ENCODE measurements at places on chromosomes 3 and 15.

DNA sequence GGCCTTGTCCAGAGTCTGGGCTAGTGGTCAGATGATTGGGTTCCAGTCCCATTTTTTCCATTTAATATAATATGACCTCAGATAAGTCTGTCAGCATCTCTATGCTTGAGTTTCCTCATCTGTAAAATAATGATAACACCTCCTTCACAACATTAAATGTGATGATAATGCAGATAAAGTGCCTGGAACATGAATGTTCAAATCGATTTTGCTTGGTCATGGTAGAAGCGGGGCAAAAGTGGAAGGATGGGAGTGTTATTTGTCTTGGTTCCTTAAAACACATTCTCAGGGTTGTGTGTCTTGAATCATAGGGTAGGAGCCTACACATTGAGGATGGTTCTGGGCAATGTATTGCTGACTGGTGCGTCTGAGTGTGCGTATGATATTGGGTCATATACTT lies 16.9 kb downstream of the ARIH2 start:
- peaks cover 14% of the 10 kb centered on the region for H3K36me3 ChIP-seq
- no peak overlapping the region for H3K4me3 ChIP-seq
- no peak for DNase-seq
- no peak overlapping the region for H3K27ac ChIP-seq

DNA sequence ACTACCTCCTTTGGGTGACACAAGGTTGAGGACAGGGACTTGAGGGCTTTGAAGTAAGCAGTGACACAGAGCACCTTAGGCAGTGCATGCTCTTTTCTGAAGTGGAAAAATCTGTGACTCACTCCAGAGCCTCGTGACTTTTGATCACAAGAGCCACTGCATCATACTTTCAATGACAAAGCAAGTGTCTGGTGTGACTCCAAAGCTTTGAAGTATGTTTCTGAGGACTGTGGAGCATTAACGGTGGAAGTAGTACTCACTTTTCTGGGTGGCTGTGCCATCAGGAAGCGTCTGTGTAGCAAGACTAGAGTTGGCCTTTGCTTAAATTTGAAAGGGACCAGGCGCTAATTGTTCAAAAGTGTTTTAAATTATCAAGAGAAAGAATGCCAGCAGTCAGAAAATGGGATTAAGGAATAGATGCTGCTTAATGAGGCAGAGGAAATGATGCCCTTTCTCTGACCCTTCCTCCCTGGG lies 210.7 kb upstream of the TRIM42 start:
- no peak overlapping the region for H3K4me3 ChIP-seq
- H3K27me3 ChIP-seq = no peaks in the 10 kb centered on the region
- H3K4me1 ChIP-seq = no peaks in the 10 kb centered on the region
- peaks cover 5% of the 10 kb centered on the region for H3K36me3 ChIP-seq
- peak; percentile 85 for DNase-seq

DNA sequence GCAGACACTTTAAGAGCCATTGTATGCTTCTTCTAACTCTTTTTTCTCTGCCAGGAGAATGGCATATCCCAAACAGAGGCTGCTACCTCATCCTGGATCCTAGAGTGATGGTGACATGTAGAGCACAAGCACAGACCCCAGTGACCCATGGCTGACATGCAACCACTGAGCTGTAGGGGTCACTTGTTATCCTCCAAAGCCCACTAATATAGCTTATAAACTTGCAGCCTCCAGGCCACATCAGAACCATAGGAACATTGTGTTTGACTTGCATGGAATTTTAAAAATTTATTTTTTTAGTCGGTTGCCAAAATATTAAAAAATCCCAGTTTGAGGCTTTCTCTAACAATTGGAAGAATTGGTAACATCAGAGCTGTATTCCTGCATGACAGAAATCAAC lies 283.0 kb upstream of the WNT5A start:
- no peaks in the 10 kb centered on the region for H3K36me3 ChIP-seq
- no peaks in the 10 kb centered on the region for H3K27me3 ChIP-seq
- H3K4me3 ChIP-seq = no peak overlapping the region
- no peak for DNase-seq
- H3K27ac ChIP-seq = no peak overlapping the region

GRCh38 chr3:111763968-111764367 lies 95.1 kb upstream of the PHLDB2 start:
- H3K36me3 ChIP-seq = no peaks in the 10 kb centered on the region
- H3K27me3 ChIP-seq = no peaks in the 10 kb centered on the region
- peak; percentile 34 for DNase-seq
- no peak overlapping the region for H3K4me3 ChIP-seq

DNA sequence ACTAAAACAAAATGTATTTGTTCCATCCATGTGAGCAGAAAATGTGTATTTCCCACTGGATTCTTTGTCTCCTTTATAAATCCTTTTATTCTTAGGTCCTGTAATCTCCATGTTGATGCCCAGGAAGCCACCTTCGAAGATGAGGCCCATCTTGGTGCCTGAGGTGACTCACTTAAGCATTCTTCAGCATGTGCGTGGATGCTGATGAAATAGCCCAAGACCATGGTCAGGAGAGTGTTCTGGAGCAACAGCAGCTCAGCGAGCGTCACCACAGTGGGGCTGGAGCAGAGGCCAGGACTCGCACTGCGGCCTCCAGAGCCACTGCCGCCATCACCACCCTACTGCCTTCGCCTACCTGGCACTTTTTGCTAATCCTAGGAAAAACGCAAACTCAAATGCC lies 520.9 kb downstream of the FHIT start:
- no peak overlapping the region for H3K4me3 ChIP-seq
- no peaks in the 10 kb centered on the region for H3K27me3 ChIP-seq
- DNase-seq = peak; percentile 51
- no peaks in the 10 kb centered on the region for H3K36me3 ChIP-seq
- H3K4me1 ChIP-seq = no peaks in the 10 kb centered on the region

GRCh38 chr15:91853948-91854638 lies 585 bp downstream of the SLCO3A1 start:
- peaks cover 21% of the 10 kb centered on the region for H3K27me3 ChIP-seq
- H3K36me3 ChIP-seq = no peaks in the 10 kb centered on the region
- peak overlapping the region; percentile 82 for H3K4me3 ChIP-seq
- H3K4me1 ChIP-seq = no peaks in the 10 kb centered on the region
- no peak overlapping the region for H3K27ac ChIP-seq
- peak; percentile 22 for DNase-seq

GRCh38 chr3:123038751-123039150 lies 11.2 kb upstream of the SEMA5B start:
- H3K27ac ChIP-seq = no peak overlapping the region
- DNase-seq = peak; percentile 77
- H3K27me3 ChIP-seq = no peaks in the 10 kb centered on the region
- no peak overlapping the region for H3K4me3 ChIP-seq

- H3K4me3 ChIP-seq = no peak overlapping the region
- H3K27ac ChIP-seq = no peak overlapping the region
- H3K27me3 ChIP-seq = no peaks in the 10 kb centered on the region
- no peak for DNase-seq
- no peaks in the 10 kb centered on the region for H3K4me1 ChIP-seq
Measured at GRCh38 chr3:126613479-126614188, 41.3 kb downstream of the TXNRD3 start.

DNA sequence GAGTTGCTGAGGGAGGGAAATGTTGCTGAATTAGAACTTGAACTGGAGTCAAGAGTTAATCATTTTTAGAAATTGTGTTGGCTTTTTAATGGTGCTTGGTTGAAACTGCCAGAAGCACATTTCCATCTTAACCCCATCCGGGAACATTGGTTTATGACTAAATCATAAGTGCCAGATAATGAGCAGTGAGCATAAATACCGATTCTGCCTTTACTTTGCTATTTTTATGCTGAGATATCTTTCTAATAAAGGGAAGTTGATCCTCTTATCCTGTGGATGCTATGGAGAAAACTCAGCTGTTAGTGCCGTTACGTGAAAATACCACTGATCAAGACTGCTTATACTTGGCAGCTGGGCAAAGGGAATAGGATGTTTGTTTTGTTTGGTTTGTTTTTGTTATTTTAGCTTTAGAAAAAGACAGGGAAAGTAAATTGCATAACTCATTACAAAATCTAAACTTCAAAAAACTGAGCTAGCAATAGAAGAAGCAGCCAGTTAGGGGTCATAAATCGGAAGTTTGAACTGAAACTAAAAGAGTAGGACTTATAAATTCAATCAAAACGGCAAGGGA lies 813.1 kb downstream of the NAALADL2 start:
- H3K36me3 ChIP-seq = no peaks in the 10 kb centered on the region
- no peak overlapping the region for H3K27ac ChIP-seq
- DNase-seq = no peak
- H3K4me3 ChIP-seq = no peak overlapping the region
- no peaks in the 10 kb centered on the region for H3K27me3 ChIP-seq
- no peaks in the 10 kb centered on the region for H3K4me1 ChIP-seq

DNA sequence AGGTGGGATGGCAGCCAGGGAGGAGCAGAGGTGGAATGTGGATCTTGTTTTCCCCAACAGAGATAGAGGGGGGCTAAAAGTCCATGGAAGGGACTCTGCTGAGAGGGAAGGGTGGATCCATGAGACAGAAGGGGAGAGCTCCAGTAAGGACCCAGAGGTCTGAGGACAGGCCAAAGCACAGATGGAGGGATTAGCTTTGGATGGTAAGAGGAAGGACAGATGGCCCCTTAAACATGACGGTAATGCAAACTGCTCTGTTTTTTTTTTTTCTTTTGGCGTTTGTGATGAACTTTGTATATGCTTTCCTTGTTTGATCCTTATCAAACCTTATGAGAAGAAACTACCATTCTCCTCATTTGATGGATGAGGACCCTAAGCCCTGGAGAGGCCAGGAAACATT lies 96.2 kb downstream of the IGF1R start:
- H3K4me1 ChIP-seq = peaks cover 15% of the 10 kb centered on the region
- H3K36me3 ChIP-seq = no peaks in the 10 kb centered on the region
- H3K4me3 ChIP-seq = no peak overlapping the region
- H3K27ac ChIP-seq = no peak overlapping the region
- H3K27me3 ChIP-seq = no peaks in the 10 kb centered on the region

DNA sequence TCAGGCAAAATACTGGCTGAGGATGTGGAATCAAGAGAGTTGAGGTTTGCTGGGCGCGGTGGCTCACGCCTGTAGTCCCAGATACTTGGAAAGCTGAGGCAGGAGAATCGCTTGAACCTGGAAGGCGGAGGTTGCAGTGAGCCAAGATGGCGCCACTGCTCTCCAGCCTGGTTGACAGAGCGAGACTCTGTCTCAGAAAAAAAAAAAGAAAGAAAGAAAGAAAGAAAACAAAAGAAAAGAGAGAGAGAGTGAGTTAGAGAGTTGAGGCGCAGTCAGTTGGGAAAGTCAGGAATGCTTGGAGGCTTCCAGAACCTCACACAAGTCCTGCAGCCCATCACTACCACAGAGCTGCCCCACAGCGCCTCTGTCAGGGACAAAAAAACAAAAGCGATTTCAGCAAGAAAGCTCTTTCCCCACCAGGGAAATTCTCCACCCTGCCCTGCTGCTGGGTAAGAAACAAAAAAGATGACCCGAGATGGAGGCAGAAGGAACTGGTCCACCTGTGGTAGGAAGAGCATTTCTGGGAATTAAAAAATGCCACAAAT lies 13.8 kb downstream of the HDC start:
- H3K4me3 ChIP-seq = no peak overlapping the region
- H3K4me1 ChIP-seq = peaks cover 4% of the 10 kb centered on the region
- no peaks in the 10 kb centered on the region for H3K36me3 ChIP-seq
- H3K27me3 ChIP-seq = no peaks in the 10 kb centered on the region
- H3K27ac ChIP-seq = no peak overlapping the region

DNA sequence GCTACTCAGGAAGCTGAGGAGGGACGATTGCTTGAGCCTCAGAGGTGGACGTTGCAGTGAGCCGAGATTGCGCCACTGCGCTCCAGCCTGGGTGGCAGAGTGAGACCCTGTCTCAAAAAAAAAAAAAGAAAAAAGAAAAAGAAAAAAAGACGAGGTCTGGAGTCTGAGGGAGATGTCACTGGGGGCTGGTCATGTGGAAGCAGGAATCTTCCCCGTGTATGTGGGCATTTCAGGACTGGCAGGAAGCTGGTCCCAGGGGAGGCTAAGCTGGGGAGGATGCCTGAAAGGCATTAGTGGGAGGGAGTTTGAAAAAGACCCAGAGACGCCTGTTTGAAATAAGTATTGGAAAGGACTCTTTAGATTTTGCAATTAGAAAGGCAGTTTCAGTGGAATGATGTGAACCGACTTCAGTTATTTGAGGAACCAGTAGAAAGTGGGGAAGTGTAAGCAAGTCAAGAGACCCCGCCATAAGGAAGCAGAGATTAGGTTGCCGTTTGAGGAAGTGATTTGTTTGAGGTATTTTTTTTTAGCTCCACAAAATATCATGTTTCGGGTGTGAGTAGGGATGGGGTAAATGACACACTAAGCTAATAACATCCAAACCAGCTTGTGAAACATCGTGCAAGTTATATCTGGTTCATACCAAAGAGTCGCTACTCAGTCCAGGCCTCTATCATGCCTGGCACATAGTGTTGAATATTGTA lies 55.5 kb downstream of the ST6GAL1 start:
- no peak overlapping the region for H3K27ac ChIP-seq
- no peaks in the 10 kb centered on the region for H3K36me3 ChIP-seq
- no peak for DNase-seq
- no peak overlapping the region for H3K4me3 ChIP-seq

DNA sequence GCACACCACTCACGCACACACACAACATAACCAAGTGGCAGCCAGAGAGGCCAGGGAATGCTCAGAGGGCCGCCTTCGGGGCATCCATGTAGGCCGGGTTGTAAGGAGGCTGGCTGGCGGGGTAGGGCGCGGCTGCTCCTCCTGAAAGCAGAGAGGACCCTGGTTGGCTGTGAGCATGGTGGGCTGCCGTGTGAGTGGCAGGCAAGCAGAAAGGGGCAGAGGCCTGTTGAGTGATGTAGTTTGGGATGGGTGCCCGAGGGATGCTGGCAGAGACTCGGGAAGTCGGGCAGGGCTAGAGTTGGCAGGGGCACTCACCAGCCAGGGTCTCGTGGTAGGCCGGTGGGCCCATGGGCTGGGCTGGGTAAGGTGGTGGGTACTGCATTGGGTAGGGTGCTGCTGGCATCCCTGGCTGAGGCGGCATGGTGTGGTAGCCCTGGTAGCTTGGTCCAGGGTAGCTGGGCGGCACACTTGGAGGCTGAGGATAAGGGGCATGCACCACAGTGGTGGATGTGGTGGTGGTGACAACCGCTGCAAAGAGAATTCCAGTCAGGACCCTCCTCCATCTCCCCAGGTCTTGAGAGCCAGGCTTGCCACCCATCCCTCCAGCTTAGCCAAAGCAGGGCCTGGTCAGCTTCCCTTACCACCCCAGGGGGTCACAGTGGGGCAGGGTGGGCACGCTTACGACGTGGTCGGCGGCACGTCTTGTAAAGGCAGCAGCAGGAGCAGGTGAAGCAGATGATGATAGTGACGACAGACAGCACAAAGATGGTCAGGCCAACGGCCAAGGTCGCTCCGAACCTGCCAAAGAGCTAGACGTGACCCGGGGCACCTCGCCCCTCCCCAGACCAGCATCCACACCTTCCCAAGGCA lies 22.7 kb downstream of the ATRIP start:
- no peaks in the 10 kb centered on the region for H3K27me3 ChIP-seq
- peaks cover 12% of the 10 kb centered on the region for H3K4me1 ChIP-seq
- no peak for DNase-seq
- no peak overlapping the region for H3K4me3 ChIP-seq
- peaks cover 37% of the 10 kb centered on the region for H3K36me3 ChIP-seq
